ENCODE measurements at places on chromosomes 2 and 18.

DNA sequence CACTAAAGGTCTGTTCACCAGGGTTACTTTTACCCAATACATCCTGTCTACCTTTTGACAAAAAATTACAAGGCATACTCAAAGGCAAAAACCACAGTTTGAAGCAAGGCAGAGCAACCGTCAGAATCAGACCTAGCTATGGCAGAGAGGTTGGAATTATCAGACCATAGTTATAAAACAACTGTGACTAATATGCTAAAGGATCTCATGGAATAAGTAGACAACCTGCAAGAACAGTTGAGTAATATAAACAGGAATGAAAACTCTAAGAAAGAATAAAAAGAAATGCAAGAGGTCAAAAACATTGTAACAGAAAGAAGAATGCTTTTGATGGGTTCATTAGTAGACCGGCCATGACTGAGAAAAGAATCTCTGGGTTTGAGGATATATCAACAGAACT, 318.8 kb upstream of the KCNH7 start:
- DNase-seq, result no peak

GRCh38 chr18:13471198-13471845, 252.8 kb downstream of the LDLRAD4 start:
- DNase-seq, result peak; percentile 39

- DNase-seq, result no peak
Measured at GRCh38 chr2:118250001-118250400, 161.7 kb downstream of the INSIG2 start.

DNA sequence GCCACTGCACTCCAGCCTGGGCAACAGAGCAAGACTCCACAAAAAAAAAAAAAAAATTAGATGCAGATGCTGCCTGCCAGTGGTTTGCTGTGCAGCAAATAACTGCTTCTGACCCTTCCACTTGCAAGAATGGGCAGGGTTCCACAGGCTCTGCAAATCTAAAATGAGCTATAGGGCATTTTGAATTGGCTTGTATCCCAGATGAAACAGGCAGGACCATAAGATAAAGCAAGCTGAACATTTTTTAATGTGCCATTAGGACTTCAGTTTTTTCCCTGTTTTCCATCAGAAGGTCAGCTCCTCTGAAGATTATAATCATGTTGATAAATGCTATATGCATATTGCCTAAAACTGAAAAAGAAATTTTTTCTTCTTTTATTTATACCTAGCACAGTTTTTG, 15.7 kb upstream of the FZD7 start:
- no peak for DNase-seq

GRCh38 chr2:218780851-218781690, 876 bp upstream of the CYP27A1 start:
- DNase-seq, result no peak

GRCh38 chr2:289362-290089, 1.6 kb upstream of the ALKAL2 start:
- DNase-seq, result no peak

DNA sequence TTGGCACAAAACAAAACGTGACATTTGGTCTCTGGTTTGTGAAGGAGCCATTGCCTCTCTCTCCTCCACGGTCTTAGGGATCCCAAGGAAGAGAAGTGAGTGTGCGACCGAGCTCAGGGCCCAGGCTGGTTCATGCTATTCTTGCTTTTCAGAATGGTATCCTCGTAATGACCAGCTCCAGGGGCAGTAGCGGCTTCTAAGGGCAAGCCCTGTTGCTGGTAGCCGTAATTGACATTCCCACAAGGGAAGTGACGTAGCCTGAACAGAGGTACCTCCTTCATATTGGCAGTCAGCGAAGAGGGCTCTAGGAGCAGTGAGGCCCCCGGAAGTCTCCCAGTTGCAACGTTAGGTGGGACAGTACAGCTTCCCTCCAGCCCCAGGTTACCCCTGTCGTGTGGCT, 77.9 kb downstream of the CLIP4 start:
- DNase-seq, result no peak

DNA sequence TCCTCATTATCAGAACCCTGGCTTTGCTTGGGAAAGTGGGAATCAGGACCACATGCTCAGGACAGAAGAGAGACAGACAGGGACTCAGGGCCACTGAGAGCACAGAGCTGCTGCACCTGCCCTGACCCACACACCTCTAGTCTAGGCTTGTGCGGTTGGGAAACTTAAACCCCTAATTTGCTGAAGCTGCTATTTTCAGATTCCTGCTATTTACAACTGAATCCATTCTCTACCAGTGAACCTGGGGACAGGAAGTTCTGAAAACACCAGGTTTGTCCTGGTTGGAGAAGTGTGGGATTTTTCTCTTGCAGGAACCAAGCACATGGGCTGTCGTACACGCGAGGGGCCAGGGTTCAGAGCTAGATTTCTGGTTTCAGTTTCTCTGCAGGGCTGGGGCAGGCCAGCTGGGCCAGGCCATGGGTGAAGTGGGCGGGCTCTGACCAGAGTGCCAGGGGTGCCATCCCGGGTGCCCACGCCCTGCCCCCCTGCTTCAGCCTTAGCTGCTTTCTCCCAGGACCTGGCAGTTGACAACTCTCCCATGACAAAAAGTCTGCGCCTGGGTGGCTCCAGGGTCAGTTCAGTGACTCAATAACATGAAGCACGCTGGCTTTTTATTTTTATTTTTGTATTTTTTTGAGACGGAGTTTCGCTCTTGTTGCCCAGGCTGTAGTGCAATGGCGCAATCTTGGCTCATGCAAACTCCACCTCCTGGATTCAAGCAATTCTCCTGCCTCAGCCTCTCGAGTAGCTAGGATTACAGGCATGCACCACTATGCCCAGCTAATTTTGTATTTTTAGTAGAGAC, 51.3 kb upstream of the SLC1A4 start:
- no peak for DNase-seq

GRCh38 chr2:231047923-231048915, 8.4 kb upstream of the PSMD1 start:
- no peak for DNase-seq

DNA sequence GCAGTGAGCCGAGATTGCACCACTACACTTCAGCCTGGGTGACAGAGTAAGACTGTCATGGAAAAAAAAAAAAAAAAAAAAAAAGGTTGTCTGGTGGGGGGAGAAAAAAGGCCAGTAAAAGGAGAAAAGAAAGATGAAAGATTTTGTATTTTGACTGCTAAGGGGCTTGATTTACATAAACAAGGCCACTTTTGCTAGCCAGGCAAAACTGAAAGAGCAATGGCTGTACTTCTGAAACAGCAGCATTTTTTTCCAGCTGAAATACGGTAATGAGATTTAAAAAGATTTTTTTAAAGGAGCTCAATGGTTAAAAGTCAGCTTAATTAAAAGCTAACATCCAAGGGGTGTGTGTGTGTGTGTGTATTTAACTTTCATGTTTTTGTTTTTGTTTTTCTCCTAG, 11.3 kb upstream of the OXER1 start:
- no peak for DNase-seq

DNA sequence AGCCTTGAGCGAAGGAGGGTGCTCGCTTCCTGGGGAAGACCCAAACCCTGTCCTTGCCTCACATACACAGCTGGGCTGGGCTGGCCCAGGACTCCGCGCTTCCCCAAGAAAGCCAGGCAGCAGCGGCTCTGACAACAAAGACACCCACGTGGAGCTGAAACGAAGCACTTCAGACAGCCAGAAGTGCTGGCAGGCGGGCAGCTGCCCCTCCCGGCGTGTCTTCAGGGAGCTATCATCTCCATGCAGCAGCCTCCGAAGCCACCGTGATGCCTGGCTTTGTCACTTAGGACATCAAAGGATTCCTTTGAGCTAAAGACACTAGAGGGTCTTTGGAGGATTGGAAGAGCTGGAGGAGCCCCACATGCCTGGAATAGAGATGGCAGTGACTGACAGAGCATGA, 35.2 kb downstream of the C1QL2 start:
- DNase-seq, result peak; percentile 66

GRCh38 chr18:75111760-75112159, 97.2 kb downstream of the PTGR3 start:
- DNase-seq, result no peak

GRCh38 chr2:119397196-119397595, 30.4 kb downstream of the DBI start:
- DNase-seq, result no peak

- no peak for DNase-seq
Measured at GRCh38 chr2:108612153-108612513, 77.9 kb downstream of the LIMS1 start.

DNA sequence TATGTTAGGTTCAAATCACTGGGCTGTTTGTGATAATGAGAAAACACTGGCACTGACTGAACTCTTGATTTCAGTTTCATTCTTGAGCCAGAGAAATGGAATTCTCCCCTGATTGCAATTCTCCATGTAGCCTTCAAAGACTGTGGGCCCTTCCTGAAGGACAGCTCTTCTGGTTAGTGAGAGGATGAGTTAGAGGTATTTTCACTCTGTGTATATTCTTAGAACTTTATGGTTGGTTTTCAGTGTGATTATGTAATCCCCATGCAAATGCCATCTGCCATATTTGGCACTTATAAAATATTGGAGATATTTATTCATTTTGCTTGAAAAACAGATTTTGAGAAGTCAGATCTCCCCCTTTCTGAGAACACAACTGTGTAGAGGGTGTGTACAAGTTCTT, 323.7 kb downstream of the SLC4A3 start:
- no peak for DNase-seq

- DNase-seq, result no peak
Measured at GRCh38 chr2:54609241-54609640, 114.2 kb upstream of the EML6 start.

GRCh38 chr2:30272761-30273573, 41.6 kb downstream of the LBH start:
- DNase-seq, result peak; percentile 49

DNA sequence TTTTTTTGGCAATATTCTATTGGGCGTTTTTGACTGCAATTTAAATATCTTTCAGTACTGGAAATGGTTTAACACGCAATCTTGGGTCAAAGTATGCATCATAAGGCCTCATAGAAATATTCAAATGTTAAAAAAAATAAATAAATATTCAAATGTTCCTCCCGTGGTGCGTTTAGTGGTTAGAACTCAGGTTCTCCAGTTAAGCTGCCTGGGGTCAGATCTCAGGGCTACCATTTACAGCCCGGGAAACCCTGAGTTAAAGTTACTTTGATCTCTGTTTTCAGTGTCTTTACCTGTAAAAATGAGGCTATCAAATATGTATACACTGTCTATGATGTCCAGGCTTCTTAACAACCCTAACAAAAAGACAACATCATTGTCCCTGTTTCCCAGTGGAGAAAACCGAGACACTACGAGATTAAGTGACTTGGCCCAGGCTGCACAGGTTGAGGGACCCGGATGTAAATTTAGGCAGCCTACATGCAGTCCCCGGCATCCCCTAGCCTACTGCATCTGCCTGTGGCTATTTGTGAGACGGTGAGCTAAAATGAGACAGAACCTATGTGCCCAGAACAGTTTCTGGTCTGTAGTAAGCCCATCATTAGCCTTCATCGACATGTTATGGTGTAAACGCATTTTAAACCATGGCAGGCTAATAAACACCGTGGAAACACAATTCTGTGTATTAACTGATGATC, 1.7 kb downstream of the FHL2 start:
- peak; percentile 62 for DNase-seq

- DNase-seq, result no peak
Measured at GRCh38 chr2:209208211-209208610, 215.6 kb upstream of the MAP2 start.

- DNase-seq, result no peak
Measured at GRCh38 chr2:55703350-55703749, 9.7 kb upstream of the PNPT1 start.

DNA sequence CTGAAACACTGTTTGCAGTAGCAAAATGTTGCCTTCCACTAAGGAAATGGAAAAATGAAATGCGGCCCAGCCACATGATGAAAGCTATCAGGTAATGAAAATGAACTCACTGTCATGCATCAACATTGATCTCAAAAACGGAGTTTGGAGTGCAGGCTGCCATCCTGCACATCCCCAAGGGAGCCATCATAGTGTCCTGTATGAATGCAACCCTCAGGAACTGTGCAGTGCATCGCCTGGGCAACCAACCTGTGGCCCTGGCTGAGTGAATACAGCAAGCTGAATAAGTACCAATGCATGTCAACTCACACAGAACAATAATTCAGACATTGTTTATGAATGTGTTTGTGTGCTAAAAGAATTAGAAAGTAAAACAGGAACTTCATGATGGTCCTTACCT, 23.1 kb upstream of the TXNDC2 start:
- no peak for DNase-seq
